ENCODE measurements at places on chromosomes 7 and 10.

DNA sequence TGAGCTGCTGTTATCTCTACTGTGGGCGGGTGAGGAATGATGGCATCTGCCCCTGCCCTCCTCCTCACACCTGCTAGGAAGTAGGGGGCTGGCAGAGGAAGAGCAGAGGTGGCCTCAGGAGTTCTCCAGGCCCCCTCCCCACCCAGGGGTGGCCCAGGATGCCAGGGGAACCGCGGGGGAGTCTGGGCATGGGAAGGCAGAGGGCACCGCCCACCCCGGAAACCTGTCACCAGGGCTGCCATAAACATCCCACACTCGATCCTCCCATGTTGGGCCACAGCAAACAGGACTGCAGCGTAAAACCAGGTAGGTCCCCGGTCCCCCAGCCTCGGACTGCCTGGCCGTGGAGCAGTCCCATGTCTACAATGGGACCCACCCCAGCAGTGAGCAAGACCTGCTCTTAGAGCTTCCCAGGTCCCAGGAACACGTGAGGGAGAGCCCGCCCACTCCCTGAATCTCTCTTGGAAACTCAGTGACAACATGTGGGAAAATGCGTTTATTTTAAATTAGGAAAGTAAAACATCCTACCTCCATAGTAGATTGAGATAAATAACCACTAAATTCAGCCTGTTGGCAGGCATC is 23.4 kb downstream of the EBF3 start:
- no peak for DNase-seq

- DNase-seq: no peak
Observed at GRCh38 chr7:608954-609353, 89.3 kb upstream of the PDGFA start.

- DNase-seq: no peak
Observed at GRCh38 chr7:140564643-140565042, 76.0 kb downstream of the DENND2A start.

DNA sequence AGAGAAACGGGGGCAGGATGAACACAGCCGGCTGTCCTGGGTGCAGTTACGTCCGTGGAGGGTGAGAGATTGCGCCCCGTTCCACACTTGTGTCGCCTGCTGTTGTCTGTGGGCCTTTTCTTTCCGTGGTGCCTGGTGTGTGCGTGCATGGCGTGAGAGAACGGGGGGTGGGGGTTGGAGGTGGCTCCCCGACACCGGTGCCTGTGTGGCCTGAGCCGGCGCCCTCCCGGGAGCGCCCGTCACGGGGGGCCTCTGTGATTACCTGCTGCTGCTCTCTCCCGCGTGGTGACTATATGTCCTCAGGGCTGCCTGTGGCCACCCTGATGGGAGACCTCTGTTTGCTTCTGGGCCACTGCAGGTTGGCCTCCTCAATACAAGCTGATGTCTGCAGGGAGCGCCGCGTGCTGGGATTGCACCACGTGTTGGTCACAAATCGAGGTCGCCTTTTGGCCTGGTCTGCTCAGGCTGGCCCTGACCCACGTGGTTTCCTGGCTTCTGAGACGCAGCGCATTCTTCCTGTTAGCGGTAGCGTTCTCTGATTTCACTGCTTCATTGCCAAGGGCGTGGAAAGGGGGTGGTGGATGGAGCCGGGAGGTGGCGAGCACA is 10.9 kb upstream of the AP5Z1 start:
- DNase-seq: no peak

DNA sequence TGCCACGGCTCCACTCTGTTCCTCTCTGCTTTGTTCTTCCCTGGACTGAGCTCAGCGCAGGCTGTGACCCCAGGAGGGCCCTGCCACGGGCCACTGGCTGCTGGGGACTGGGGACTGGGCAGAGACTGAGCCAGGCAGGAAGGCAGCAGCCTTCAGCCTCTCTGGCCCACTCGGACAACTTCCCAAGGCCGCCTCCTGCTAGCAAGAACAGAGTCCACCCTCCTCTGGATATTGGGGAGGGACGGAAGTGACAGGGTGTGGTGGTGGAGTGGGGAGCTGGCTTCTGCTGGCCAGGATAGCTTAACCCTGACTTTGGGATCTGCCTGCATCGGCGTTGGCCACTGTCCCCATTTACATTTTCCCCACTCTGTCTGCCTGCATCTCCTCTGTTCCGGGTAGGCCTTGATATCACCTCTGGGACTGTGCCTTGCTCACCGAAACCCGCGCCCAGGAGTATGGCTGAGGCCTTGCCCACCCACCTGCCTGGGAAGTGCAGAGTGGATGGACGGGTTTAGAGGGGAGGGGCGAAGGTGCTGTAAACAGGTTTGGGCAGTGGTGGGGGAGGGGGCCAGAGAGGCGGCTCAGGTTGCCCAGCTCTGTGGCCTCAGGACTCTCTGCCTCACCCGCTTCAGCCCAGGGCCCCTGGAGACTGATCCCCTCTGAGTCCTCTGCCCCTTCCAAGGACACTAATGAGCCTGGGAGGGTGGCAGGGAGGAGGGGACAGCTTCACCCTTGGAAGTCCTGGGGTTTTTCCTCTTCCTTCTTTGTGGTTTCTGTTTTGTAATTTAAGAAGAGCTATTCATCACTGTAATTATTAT is 1.2 kb downstream of the CLDN4 start:
- DNase-seq: no peak

DNA sequence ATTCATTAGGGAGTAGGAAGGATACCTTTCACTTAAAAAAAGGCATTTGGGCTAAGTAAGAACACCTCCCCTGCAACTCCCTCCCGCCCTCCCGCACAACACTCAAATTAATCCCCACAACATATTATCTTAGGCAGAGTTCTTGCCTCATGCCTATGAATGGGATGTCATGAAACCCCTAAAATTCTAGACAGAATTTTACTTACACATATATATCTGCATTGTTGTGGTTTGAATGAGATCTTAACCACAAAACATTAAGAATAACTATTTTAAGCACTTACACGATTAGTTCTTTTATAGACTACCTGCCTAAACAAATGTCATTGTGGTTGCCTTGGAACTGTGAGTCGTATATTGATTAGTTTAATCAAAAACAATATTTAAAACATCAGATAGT is 4.5 kb upstream of the ITGB1 start:
- no peak for DNase-seq

DNA sequence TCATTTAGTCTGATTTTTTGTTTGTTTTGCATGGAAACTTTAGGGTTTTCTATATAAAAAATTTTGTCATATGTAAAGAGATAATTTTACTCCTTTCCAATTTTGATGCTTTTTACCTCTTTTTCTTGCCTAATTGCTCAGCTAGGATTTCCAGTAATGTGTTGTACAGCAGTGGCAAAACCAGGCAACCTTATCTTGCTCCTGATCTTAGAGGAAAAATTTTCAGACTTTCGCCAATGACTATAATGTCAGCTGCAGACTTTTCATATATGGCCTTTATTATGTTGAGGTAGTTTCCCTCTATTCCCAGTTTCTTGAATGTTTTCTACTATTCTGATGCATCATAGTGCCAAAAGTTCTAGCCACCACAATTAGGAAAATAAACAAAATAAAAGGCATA is 126.3 kb downstream of the ALOX5 start:
- DNase-seq: no peak

- peak; percentile 62 for DNase-seq
Observed at GRCh38 chr10:62081341-62082270, 180.1 kb downstream of the ARID5B start.

DNA sequence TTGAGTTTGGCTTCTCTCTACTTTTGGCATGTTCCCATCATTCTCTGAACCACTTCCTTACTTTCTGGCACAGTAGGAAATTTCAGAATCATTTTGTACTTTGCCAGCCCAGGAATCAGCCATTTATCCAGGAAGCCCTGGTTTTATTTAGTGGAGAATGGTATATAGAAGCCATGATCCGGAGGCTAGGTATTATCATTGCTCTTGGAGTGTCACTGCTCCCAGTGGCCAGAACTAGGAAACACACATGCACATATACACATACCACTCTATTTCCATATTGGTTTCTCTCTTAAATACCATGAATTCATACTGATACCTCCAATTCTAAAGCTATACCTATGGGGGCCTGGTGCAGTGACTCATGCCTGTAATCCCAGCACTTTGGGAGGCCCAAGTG is 36.3 kb downstream of the SUFU start:
- peak; percentile 10 for DNase-seq

DNA sequence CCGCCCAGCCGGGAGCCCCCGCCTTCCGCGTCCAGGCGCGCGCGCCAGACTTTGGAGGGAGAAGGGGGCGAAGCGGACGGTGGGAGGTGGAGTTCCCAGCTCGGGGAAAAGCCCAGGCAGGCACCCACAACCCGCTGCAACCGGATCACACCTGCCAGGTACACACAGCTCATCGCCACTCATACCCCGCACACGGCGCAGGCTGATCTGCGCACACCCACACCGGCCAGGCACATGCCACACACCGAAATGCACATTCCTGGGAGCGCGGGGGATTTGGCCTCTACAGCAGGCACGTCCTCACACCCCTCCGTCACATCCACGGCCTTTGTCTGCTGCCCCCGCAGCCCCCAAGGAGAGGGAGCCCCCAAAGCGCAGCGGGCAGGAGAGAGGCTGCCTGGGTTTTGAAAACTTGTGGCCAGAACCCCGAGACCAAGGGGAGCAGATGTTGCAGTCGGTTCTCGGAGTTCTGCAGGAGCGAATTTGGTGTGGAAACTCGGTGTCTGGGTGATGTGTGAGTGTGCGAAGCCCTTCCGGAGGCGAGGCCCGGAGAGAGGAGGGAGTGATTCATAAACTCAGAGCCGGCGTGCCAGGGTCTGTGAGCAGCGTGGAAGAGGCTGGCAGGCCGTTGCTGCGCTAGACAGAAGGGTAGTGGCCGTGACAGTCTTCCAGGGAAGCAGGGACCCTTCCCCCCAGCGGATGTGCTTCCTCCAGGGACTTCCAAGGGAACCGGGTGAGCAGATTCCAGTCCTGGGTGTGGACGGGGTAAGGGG is 734 bp downstream of the CHST3 start:
- DNase-seq: peak; percentile 69

DNA sequence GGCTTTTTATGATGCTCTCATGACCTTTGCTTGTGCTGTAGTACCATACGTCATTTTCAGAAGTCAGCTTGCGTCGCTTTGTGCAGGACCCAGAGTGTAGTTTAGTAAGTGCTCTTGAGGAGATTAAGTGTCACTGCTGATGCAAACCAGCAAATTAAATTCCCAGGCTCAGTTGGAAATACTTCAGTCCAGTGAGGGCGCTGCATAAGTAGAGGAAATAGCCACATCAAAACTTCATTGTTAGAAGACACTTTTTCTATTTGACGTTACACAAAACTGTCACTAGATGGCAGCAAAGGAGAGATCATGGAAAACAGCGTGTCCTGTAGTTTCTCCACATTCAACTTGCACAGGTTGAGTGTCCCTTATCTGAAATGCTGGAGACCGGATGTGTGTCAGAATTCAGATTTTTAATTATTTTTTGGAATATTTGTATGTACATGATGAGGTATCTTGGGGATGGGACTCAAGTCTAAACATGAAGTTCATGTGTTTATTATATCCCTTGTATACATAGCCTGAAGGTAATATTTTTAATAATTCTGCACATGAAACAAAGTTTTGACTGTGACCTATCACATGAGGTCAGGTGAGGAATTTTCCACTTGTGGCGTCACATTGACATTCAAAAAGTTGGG is 7.9 kb downstream of the ZNF22 start:
- peak; percentile 94 for DNase-seq

All from endothelial cell of umbilical vein (primary cell).